ENCODE measurements at places on chromosomes 4 and X. TPM values are rescaled to one million over a fixed set of nuclear protein-coding genes. Genes with fewer than 3 reads are reported as not detected.

GRCh38 chr4:38330321-38330720 lies 333.7 kb upstream of the KLF3 start:
- H3K4me1 ChIP-seq = peaks cover 21% of the 10 kb centered on the region
- H3K27me3 ChIP-seq = no peaks in the 10 kb centered on the region
- DNase-seq = no peak
- H3K36me3 ChIP-seq = no peaks in the 10 kb centered on the region
- H3K4me3 ChIP-seq = no peak overlapping the region

The PCDH7 gene
- total RNA-seq = 8.0 TPM

DNA sequence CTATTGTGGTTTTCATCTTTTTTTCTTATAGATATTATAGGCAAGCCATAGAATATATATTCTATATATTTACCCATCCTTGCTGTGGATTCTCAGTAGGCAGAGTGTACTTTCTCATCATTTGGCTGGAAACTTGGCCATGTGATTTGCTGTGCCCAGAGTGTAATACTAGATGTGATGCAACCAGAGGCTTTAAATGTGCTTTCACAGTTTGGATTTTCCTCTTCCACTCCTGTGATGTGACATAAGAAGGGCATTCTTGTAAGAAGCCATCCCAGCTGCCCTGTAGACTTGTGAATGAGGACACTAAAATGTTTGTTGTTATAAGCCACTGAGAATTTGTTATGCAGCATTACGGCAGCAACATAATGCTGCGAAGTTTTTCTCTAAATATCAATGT lies 10.4 kb upstream of the HPGDS start:
- H3K4me3 ChIP-seq = no peak overlapping the region
- H3K27ac ChIP-seq = no peak overlapping the region
- H3K36me3 ChIP-seq = no peaks in the 10 kb centered on the region
- H3K27me3 ChIP-seq = no peaks in the 10 kb centered on the region
- H3K4me1 ChIP-seq = peaks cover 7% of the 10 kb centered on the region
- no peak for DNase-seq

DNA sequence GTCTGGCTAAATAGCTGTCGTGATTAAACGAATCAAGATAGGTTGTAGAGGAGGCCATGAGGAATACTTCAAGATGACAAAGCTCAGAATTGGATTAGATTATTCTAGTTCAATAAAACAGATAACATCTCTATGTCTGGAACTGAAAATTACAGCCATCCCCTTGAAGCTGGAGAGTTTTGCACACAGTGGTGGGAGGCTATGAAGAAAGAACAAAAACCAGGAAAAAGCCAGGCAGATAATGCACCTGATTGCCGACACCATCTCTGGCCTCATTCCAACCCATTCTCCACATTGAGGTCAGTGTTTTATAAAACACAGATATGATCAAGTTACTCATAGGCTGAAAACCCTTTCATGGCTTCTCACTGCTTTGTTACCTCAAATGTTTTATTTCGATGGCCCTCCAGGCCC lies 188.3 kb downstream of the RASL11B start:
- no peaks in the 10 kb centered on the region for H3K36me3 ChIP-seq
- peak overlapping the region; percentile 57 for H3K27ac ChIP-seq
- no peaks in the 10 kb centered on the region for H3K27me3 ChIP-seq
- no peak for DNase-seq
- no peak overlapping the region for H3K4me3 ChIP-seq

DNA sequence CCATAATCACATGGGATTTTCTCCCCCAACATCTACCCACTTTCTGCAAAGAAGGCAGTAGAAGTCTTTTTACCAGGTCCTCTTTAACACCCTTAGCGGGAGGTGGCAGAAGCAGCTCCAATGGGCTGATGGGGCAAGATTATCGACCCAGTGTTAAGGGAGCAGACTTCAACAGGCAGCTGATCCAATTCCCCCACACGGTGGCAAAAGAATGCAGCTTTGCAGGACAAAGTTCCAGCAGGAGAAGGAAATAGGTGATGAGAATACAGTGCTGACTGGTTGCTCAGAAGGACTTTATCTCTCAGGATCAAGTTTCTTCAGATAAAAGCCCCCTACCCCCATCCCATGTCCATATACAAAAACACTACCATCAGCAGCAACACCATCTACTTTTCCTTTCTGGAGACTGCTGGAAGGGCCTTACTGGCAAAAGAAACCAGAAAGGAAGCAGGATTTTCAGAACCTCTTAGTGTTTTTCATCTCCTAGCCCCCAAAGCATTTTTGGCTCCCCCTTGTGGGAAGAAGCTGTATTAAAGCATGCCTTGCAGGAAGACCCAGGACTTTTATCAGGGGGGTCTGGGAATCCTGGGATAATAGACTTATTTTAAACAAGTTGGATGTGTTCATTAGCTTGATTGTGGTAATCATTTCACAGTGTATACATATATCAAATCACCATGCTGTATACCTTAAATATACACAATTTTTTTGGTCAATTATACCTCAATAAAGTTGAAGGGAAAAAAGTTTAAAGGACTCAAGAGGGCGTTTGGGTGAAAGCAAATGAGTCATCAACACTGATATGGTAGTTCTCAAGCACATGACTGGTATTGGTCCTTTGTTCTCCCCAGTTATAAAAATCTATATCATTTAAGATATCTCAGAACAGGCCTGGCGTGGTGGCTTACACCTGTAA lies 146.4 kb downstream of the GPC3 start:
- H3K27ac ChIP-seq = peak overlapping the region; percentile 64
- no peaks in the 10 kb centered on the region for H3K27me3 ChIP-seq
- peak; percentile 70 for DNase-seq
- no peak overlapping the region for H3K4me3 ChIP-seq
- H3K36me3 ChIP-seq = no peaks in the 10 kb centered on the region
- peaks cover 5% of the 10 kb centered on the region for H3K4me1 ChIP-seq

The TMEM150C gene
- 8.9 TPM for total RNA-seq

- no peaks in the 10 kb centered on the region for H3K36me3 ChIP-seq
- no peak for DNase-seq
- H3K27ac ChIP-seq = no peak overlapping the region
- no peaks in the 10 kb centered on the region for H3K4me1 ChIP-seq
Observed at GRCh38 chr4:43932448-43932847, 516.2 kb downstream of the KCTD8 start.

The MAGED4 gene
- total RNA-seq = 143 TPM

GRCh38 chrX:5458300-5458842 lies 770.3 kb downstream of the NLGN4X start:
- no peaks in the 10 kb centered on the region for H3K36me3 ChIP-seq
- no peak for DNase-seq
- H3K4me3 ChIP-seq = no peak overlapping the region
- H3K27me3 ChIP-seq = no peaks in the 10 kb centered on the region
- H3K4me1 ChIP-seq = peaks cover 9% of the 10 kb centered on the region

- no peak for DNase-seq
- no peak overlapping the region for H3K4me3 ChIP-seq
- peaks cover 4% of the 10 kb centered on the region for H3K36me3 ChIP-seq
- H3K4me1 ChIP-seq = no peaks in the 10 kb centered on the region
Observed at GRCh38 chrX:40964633-40965586, 120.3 kb upstream of the USP9X start.

DNA sequence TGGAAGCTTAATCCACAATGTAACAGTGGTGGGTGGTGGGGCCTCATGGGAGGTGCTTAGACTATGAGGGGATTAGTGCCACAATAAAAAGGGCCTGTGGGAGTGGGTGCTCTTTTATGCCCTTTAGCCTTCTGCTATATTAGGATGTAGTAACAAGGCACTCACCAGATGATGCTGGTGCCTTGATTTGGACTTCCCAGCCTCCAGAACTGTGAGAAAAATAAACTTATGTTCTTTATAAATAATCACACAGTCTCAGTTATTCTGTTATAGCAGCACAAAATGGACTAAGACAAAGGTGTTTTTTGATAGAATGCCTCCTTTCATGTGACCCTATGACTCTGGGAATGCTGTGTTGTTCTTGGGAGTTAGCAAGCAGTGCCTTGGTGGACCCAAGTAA lies 89.8 kb downstream of the STIM2 start:
- H3K27me3 ChIP-seq = no peaks in the 10 kb centered on the region
- no peak overlapping the region for H3K4me3 ChIP-seq
- no peak overlapping the region for H3K27ac ChIP-seq

GRCh38 chr4:24645765-24646550 lies 61.6 kb upstream of the DHX15 start:
- DNase-seq = no peak
- H3K4me3 ChIP-seq = no peak overlapping the region
- H3K36me3 ChIP-seq = no peaks in the 10 kb centered on the region
- H3K27me3 ChIP-seq = no peaks in the 10 kb centered on the region
- H3K4me1 ChIP-seq = no peaks in the 10 kb centered on the region
- H3K27ac ChIP-seq = no peak overlapping the region

DNA sequence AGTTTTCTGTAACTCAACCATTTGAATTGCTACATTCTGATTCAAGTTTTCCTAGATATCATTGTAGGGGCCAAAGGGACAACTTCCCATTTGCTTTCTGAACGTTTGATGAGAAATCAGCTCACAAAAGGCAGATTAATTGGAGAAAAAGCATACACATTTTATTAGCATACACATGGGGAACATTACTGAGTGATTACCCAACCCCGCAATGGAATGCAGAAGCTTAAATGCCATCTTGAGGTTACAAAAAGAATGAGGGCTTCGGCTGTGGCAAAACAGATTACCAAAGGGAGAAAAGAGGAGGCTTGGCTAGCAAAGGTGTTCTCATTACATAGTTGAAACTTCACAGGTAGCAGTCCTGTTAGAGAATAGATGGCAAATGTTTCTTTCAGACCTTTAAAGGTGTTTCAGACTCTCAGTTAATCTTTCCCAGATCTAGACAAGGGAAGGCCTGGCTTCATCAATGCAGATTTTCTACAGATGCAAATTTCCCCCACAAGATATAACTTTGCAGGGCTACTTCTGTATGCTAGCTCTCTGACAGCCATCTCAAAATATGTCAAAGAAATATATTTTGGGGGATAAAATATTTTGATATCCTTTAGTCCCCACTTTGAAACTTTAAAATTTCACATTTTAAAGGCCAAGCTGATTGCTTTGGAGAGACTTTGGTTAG lies 26.5 kb upstream of the HERC6 start:
- no peak overlapping the region for H3K27ac ChIP-seq
- H3K27me3 ChIP-seq = no peaks in the 10 kb centered on the region
- peaks cover 5% of the 10 kb centered on the region for H3K36me3 ChIP-seq
- no peak for DNase-seq

DNA sequence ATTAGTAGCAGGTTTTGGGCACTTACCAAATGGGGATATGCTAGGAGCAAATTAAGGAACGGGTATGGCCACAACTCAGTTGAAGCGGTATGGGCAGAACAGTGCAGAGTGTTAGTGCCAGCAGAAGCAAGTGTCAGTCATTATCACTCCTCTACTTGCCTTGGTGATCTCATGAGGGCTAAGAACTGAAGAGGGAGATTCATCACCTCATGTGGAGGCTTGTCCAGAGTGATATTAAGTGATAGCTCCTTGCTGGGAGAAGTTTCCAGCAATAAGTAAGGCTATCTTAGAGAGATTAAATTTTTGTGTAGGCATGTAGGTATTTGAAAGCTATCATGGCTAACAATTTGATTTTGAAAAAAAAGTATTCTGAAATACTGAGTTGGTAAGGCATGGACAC lies 615.4 kb upstream of the SMIM31 start:
- H3K4me3 ChIP-seq = no peak overlapping the region
- DNase-seq = no peak
- no peak overlapping the region for H3K27ac ChIP-seq
- no peaks in the 10 kb centered on the region for H3K27me3 ChIP-seq
- no peaks in the 10 kb centered on the region for H3K36me3 ChIP-seq

GRCh38 chrX:39755143-39756032 lies 342.4 kb downstream of the BCOR start:
- H3K4me3 ChIP-seq = no peak overlapping the region
- no peaks in the 10 kb centered on the region for H3K27me3 ChIP-seq
- H3K4me1 ChIP-seq = peaks cover 22% of the 10 kb centered on the region
- no peak for DNase-seq

The PTTG2 gene
- not detected for total RNA-seq

The PRKG2 gene
- total RNA-seq = 0.77 TPM

DNA sequence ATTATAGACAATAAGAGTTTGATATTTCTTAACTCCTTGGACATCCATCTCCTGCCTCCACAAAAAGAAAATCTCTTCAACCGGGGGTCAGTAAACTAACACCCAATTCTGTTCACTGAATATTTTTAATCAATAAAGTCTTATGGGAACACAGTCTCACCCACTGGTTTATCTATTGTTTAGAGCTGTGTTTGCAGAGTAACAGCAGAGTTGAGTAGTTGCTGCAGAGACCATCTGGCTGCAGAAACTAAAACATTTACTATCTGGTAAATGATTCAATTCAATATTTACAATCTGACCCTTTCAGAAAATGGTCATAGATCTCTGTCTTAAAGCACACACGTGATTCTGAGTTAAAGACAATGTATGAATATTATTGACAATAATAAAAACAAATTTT lies 94.0 kb downstream of the TMA16 start:
- no peaks in the 10 kb centered on the region for H3K27me3 ChIP-seq
- DNase-seq = no peak
- H3K36me3 ChIP-seq = no peaks in the 10 kb centered on the region
- H3K4me1 ChIP-seq = no peaks in the 10 kb centered on the region

The MAGEA10 gene
- not detected for total RNA-seq

The MAGEB1 gene
- total RNA-seq = not detected

GRCh38 chr4:46254788-46255187 lies 130.9 kb upstream of the GABRG1 start:
- no peak overlapping the region for H3K27ac ChIP-seq
- H3K27me3 ChIP-seq = peaks cover 32% of the 10 kb centered on the region
- no peaks in the 10 kb centered on the region for H3K4me1 ChIP-seq

The RHOXF1 gene
- 0.33 TPM for total RNA-seq

- no peak overlapping the region for H3K27ac ChIP-seq
- DNase-seq = no peak
Observed at GRCh38 chrX:123093792-123094191, 90.3 kb upstream of the GRIA3 start.

GRCh38 chr4:141101511-141101910 lies 31.8 kb downstream of the RNF150 start:
- DNase-seq = no peak
- H3K27me3 ChIP-seq = no peaks in the 10 kb centered on the region
- H3K4me3 ChIP-seq = no peak overlapping the region
- H3K4me1 ChIP-seq = peaks cover 4% of the 10 kb centered on the region
